ENCODE measurements at places on chromosomes 12 and 14.

GRCh38 chr14:28375295-28375694 lies 391.3 kb upstream of the FOXG1 start:
- no peak for DNase-seq

DNA sequence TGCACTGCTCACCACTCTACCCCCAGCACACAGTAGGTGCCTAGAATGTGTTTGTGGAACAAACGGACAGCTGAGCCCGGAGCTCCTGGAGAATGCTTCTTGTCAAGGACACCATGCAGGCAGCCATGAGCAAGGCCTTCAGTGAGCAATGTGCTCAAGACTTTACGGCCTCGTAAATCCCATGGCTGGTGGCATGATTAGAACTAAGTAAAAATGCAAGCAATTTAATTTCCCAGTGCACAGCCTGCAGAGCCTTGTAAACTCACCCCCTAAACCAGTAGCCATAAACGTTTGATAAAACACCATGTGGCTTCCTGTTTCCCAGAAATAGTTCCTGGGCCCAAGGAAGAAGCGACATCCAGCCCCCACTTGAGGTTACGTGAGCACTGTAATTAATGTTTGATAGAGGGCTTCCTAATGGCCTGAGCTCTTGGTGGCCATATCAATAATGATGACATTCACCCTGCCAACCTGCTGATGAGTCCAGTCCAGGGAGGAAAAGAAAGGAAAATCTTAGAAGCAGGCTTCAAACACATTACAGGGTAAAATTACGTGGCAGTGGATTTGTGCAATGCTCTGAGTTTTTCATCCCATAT lies 36.4 kb upstream of the FICD start:
- no peak for DNase-seq

- no peak for DNase-seq
Observed at GRCh38 chr12:114920771-114921554, 237.0 kb upstream of the TBX3 start.

DNA sequence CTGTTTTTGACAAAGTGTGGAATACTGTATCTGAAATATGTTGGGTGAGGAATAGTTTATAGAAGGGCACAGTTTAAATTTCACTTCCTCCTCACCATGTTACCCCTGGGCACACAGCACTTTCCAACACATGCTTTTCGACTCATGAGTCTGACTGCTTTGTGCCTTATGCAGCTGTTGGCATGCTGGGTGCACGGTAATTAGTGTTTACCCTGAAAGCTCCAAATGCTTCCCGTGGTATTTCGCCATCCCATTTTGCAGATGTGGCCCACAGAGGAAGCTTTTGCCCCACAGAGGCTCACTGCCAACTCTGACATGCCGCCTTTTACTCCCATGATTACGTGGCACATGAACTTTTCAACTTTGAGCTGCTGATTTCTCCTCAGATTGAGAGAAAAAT lies 168.6 kb downstream of the PRKCH start:
- no peak for DNase-seq

DNA sequence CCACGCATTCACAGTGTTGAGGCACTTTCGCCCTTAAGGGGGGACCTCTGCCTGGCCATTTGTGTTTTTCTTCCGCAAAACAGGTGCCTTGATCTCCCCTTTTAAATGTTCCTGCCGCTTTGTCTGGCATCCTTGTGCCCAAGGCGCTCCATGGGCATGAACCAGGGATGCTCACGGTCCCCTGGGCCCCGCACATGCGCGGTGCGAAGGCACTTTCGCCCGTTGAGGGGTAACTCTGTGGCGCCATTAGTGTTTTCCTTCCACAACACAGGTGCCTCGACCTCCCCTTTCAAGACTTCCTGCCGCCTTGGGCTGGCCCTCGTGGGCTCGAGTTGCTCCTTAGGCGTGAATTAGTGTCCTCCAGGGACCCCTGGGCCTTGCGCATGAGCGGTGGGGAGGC lies 335.5 kb downstream of the ALG10 start:
- no peak for DNase-seq

All from GM12865 (cell line).